Naive thymus-derived CD4-positive, alpha-beta T cell (primary cell): ENCODE measurements at places on chromosomes 2 and 18.

DNA sequence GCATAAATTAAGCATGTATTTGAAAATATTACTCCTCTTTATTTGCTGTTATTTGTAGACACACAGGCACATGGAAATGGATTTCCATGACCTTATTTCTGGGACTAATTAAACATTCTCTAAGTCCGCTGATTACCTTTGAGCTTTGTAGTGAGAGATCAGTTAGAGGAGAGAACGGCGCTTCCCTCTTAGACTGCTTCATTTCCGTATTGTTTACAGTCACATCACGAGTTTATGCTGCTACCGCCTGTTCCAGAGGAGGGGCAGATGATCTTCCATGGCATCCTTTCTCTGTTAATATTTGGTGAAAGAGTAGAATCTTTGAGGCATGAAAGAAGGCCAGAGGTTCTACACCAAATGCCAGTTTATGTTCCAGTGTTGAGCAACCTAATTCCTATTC is 404.4 kb downstream of the TRIB2 start:
- no peak for DNase-seq

DNA sequence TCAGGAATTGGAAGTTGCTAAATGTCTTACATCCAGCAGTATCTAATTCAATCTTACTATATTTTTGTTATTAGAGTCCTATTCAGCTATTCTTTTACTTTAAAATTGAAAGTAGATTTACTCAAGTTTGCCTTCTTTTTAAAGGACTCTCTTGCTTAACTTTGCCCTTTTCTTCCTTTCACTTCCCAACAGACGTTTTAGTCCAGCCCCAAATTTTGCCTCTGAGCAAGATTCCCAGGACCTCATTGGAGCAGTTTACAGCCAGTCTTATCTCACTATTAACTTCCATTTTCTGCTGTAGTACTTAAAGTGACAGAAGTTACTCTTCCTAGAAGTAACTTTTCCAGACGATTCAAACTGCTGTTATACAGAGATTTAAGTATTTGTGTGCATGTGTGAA is 1.7 kb upstream of the PRKD3 start:
- DNase-seq = no peak

DNA sequence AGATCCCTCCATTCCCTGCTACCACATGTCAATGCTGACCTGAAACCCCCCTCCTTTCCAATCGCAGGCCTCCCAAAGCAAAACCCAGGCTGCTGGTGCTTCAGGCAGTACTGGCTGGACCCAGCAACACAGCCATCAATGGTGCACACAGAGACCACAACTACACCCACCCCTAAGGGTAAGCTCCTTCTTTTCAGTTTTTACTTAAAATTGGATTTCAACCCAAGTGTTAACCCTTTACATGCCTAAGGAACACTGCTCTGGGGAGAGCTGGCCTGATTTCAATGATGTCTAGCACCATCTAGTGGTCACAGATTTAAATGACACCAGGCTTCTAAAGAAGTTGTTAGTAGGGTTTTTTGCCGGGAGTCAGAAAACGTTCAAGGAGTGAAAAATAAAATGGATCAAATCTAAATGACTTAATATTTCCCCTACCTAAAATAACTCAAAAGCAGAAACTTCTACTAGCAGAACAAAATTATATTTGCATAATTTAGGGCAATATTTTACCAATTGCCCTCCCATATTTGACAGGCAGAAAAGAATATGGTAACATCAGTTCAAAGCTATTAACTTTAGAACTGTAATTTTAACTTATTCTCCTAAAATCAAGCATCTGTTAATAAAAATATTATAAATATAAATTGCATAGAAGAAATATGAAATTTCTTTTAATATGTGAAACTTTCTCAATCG is 24.6 kb downstream of the FECH start:
- no peak for DNase-seq

GRCh38 chr2:44136252-44136651 is 32.4 kb upstream of the PPM1B start:
- DNase-seq = no peak

GRCh38 chr2:45124456-45124855 is 115.2 kb upstream of the SIX2 start:
- DNase-seq = no peak

DNA sequence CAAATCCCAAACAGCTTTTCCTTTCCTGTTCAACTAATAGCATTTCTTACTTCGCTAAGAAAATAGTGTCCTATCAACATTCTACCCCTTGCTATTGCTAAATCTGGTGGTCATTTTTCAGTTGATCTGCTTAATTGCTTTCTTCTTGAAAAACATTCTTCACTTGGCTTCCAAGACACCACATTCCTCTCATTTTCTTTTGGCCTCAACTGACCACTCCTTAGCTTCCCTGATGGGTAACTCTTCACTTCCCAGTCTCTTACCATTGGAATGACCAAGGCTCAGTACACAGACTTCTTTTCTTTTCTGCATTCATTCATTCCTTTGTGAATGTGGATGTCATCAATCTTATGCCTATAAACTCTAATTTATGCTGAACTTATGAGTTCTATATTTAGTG is 230.8 kb upstream of the CDH2 start:
- DNase-seq = no peak

DNA sequence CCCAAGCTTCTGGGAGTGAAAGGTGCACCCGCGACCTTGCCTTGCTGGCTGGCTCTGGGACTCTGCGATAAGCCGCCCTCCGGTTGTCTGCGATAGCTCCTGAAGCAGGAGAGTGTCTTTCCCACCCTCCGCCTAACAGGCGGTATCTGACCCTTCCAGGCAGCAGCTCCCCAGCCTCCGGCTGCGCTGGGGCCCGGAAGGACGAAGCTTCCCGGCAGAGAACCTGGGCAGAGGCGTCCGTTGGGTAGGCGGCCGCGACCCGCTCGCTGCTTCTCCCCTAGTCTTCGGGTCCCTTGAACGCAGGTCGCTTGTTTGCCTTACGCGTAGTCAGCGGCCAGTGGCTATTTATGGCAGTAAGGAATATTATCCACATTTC is 446 bp upstream of the RHBDD1 start:
- no peak for DNase-seq

DNA sequence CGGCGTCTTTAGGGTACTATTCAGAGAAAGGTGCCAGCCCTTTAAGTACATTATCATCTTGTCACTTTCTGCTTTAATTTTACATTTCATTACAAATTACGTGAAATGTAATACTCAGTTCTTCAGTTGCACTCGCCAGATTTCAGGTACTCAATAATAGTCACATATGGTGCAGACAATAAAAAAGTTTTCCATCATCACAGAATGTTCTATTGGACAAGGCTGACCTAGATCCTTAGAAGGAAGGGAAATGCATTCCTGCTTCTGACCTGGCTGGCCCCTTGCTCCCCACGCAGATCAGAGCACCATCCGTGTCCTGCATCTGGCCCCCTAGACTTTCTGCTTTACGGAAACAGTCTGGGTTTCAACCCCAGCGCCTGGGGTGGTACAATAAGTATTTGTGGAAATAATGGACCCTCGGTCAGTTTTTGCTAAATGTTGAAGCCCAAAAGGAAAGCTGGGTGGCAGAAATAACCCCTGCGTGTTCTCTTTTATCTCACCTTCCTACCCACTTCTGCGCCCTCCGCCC is 681 bp upstream of the C2orf72 start:
- DNase-seq = no peak

DNA sequence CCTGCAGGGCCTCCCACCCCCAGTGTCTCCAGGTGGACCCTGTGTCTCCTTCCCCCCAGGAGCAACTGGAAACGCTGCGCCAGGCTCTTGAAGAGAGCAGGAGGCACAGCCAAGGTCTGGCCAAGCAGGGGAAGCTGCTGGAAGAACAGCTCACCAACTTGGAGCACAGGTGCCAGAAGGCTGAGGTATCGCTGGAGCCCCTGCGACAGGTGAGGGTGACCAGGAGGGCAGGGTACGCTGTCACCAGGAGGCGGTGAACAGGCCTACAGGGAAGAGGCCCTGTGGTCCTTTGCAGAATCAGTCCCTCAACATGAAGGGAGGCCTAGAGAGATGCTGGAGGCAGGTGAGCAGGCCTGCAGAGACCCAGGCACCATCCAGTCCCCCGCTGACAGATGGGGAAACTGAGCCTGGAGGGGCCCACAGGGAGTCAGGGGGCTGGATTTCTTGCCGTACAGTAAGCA is 15.6 kb upstream of the SNED1 start:
- DNase-seq = no peak

DNA sequence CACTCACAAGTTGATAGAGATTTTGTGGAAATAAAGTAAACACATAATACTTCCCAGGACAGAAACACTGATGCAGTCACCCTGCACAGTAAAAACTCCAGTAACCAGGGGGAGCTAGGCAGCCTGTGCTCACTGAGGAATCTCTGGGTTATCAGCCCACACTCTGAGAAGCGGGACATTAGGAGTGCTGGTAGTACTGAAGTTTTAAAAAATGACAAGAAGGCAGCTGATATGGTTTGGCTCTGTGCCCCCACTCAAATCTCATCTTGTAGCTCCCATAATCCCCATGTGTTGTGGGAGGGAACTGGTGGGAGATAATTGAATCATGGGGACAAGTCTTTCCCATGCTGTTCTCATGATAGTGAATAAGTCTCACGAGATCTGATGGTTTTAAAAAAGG is 31.4 kb downstream of the KCTD1 start:
- DNase-seq = no peak

- no peak for DNase-seq
Measured at GRCh38 chr18:8943900-8944870, 158.3 kb upstream of the NDUFV2 start.

- DNase-seq = no peak
Measured at GRCh38 chr18:79278896-79279295, 116.8 kb upstream of the NFATC1 start.

- DNase-seq = no peak
Measured at GRCh38 chr2:134406311-134406710, 152.4 kb downstream of the MGAT5 start.

GRCh38 chr2:55604027-55604565 is 13.3 kb downstream of the PPP4R3B start:
- DNase-seq = no peak

GRCh38 chr2:53104263-53104662 is 663.3 kb upstream of the CHAC2 start:
- no peak for DNase-seq

- DNase-seq = no peak
Measured at GRCh38 chr2:168700615-168701245, 101.7 kb upstream of the NOSTRIN start.

DNA sequence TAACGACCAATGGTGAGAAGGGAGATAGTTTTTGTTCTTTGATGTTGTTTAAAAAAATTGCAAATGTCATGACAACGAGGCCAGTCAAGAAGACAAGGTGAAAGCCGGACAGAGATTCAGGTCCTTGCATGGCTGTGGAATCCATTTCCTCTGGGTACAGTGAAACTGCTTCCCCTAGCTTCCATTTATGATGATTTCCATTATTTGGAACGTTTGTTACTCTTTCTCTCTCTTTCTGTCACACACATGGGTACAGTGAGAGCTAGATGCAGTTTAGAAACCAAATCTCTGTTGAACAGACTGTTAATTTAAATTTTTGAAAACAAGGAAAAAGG is 57.4 kb upstream of the MSH2 start:
- no peak for DNase-seq

DNA sequence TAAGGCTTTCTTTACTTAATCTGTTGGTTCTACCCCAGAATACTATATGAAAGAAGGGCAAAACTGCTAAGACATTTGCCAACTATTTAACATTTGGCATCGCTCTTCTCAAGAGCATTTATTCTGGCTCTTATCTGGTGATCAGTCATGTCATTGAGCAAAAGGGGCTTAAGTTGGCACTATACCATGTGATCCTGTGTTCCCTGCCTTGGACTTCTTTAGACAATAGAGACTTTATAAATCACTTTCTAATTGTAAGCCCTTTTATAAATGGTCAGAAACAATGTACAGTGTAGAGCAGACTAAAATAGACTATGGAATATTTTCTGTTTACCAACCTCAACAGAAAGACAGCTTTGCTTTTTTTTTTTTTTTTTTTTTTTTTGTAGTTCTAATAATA is 52.1 kb downstream of the GTF3C3 start:
- no peak for DNase-seq

- no peak for DNase-seq
Measured at GRCh38 chr2:2172516-2172915, 158.6 kb downstream of the MYT1L start.

DNA sequence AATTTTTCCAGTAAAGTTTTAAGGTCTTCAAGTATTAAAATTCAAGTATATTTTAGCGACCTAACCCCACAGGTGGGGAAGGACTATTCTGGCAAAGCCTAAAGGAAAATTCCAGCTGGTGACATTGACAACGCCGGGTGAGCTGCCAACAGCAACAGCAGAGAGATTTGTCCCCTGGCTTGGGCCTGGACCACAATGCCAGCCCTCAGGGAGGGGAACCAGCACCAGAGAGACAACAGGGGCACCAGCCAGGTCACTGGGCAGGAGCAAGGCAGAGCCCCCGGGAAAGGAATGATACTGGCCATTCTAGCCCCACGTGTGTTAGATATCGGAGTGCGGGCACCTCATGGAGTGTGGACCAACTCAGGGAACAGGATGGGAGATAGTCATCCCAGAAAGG is 95.7 kb downstream of the ARMC9 start:
- no peak for DNase-seq

DNA sequence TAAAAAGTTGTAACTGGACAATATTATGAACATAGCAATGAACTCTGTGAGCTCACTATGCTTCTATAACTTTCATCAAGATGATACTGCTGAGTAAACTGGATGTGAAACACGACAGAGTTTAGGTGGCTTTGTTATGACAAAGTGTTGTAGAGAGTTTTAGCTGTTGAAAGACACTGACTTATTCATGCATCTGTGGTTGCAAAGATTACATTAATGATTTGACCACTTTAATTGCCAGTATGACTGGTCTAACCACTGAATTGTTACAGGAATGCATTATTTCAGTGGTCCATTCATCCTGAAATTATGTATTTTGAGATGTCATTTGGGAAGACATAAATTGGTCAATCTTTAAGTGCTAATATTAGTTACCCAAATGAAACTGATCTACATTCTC is 117.9 kb downstream of the SPHKAP start:
- no peak for DNase-seq

GRCh38 chr18:66280470-66280869 is 323.4 kb downstream of the CDH19 start:
- DNase-seq = no peak

DNA sequence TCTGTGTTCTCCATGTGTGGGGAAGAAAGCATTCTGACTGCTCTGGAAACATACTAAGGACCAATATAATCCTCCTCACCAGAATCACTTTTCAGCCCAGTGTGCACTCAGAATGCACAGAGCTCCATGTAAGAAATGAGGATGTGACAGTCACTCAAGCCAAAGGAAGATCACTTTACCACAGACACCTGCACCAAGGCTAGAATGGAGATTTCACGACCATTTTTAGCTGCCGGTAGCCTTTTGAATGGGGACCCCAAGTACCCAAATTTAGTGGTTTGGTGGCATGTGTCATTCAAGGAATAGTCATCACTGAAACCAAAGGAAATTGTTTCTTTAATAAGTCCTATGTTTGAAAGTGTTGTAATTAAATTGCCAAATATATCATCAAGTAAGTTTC is 613.2 kb upstream of the ACVR2A start:
- DNase-seq = no peak

- DNase-seq = no peak
Measured at GRCh38 chr18:9839853-9840252, 45.9 kb upstream of the TXNDC2 start.
